NCI-H2081 (cell line): ENCODE measurements at places on chromosomes 5 and 9.

DNA sequence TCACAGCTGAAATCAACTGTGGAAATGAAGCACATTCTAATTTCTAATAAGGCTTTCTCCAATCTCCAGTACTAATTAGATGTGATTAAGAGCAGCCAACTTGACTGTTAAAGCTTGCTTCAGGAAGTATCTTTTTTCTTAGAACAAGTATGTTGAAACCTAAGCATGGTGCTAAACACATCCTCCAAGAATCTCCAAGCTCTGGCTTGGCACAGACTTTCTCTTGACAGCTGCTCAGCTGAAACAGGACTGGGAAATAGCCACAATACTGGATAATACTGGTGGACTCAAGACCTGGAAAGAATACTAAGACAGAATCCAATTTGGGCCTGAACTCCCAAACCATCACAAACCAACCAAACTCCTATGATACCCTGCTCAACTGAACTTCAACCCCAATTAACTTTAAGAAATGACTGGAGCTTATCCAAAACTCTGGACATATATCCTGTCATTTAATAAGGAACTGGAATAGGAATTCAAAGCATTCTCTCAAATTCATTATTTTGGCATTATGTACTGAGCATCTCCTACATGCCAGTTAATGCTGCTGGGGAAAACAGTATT lies 16.2 kb downstream of the PRKAA1 start:
- DNase-seq: no peak

- DNase-seq: no peak
Measured at GRCh38 chr5:35338157-35338453, 107.8 kb upstream of the PRLR start.

DNA sequence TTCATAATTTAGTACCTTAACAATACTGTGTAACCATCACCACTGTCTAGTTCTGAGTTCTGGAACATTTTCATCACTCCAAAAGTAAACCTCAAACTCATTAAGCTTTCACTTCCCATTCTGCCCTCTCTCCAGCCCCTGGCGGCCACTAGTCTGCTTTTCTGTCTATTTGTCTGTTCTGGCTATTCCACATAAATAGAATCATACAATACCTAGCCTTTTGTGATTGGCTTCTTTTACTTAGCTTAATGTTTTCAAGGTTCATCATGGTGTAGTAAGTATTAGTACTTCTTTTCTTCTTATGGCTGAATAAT lies 138.7 kb downstream of the RAPGEF6 start:
- DNase-seq: peak; percentile 18

GRCh38 chr5:123000731-123001130 lies 35.8 kb downstream of the PPIC start:
- peak; percentile 8 for DNase-seq
